Fibroblast of villous mesenchyme (primary cell): ENCODE measurements at places on chromosomes 11 and 22. TPM values are rescaled to one million over a fixed set of nuclear protein-coding genes. Genes with fewer than 3 reads are reported as not detected.

Gene ST13
- total RNA-seq = 190 and 199 TPM in 2 replicates

Gene NCR3LG1
- 14.7 and 16.8 TPM in 2 replicates for total RNA-seq

Gene IRAG1
- 66.0 and 89.4 TPM in 2 replicates for total RNA-seq

Gene PNPLA3
- 5.5 and 8.2 TPM in 2 replicates for total RNA-seq

Gene GRK3
- 1.6 and 1.7 TPM in 2 replicates for total RNA-seq

Gene EWSR1
- 159 and 207 TPM in 2 replicates for total RNA-seq

Gene POTEH
- not detected in 2 replicates for total RNA-seq

Gene MPEG1
- not detected in 2 replicates for total RNA-seq

GRCh38 chr22:38872831-38873248, 824 bp upstream of the CBX6 start:
- peak; percentile 48 for DNase-seq

- DNase-seq = peak; percentile 35
Observed at GRCh38 chr11:121870206-121871045, 245.6 kb downstream of the BLID start.

DNA sequence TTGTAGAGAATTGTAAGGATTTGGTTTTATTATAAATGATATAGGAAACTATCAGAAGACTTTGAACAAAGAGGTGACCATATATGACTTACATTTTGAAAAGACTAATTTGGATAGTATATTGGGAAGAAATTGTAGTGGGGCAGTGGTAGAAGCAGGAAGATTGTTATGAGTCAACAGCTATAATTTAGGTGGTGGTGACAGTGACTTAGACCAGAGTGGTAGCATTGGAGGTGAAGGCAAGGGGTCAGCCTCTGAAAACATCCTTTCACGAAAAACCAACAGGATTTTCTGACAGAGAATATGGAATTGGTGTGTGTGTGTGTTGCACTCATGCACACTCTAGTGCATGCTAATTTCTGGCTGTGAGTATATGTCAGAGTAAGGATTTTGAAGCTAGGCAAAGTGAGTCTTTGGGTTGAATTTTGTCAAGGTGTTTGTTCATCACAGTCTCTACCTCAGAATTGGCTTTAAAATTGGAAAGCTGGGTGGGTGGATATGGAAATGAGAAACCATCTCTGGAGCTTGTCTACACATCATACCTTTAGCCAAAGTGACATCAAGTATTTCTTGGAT, 8.2 kb upstream of the HBE1 start:
- DNase-seq = no peak

DNA sequence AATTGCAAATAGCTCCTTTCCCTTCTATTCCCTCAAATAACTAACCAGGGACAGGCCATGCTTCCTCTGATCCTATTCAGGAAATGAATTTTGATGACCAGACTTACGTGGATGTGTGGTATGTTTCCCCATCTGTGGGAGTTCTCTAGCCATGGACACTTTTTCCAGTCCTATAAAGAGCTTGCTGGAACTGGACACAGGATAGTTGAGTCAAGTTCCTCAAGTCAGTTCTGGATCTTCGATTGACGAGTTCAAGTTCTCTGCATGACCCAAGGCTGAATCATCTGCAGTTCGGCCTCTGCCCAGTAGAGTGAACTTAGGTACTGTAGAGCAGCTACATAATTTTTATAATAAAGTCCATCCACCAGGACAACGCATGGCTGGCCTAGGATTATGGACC, 52.7 kb upstream of the CCND1 start:
- DNase-seq = peak; percentile 35

GRCh38 chr11:32081129-32081641, 9.7 kb upstream of the RCN1 start:
- peak; percentile 66 for DNase-seq

- peak; percentile 27 for DNase-seq
Observed at GRCh38 chr11:118152552-118153471, at the start of gene SCN4B. TSS of gene SCN4B (minus strand) at chr11:118152823. CDS start at chr11:118152673, 150 bp downstream.

DNA sequence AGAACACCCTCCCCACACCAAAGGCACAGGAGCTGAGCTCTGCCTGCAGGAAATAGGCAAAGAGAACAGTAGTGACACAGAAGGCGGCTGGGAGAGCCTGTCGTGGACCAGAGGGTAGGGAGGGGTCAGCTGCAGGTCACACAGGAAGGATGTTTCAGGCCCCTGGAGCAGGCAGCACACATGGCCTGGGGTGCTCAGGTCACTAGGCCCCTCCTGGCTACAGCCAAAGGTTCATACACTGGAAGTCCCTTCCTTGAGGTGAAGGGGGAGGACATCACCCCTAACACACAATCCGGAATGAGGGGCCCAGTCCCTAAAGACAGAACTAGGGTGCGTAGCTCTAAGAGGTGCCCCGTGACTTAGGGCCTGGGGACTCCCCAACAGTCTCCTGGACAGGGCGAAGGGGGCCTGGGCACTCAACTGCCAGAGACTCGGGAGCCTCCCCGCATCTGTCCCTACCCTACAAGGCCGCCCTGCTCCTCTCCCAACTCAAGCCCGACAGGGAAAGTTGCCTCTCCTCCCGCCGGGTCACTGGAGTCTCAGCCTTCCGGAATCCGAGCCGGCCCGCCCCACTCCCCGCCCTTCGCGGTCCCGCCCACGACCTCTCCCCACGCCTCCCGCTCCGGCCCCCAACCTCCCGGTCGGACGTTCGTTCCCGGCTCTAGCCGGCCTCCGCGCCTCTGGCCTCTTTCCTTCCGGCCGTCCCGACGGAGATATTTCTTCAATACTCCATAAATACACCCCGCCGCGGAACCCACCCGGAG, at the start of gene CYB5R2:
CYB5R2 (minus strand) TSS at position 541 of the 764 bp plus-strand sequence. CDS start 675 bp downstream, outside the sequence.
- DNase-seq = peak; percentile 57

- peak; percentile 27 for DNase-seq
Observed at GRCh38 chr22:41535244-41535643, 9.0 kb downstream of the POLR3H start.

DNA sequence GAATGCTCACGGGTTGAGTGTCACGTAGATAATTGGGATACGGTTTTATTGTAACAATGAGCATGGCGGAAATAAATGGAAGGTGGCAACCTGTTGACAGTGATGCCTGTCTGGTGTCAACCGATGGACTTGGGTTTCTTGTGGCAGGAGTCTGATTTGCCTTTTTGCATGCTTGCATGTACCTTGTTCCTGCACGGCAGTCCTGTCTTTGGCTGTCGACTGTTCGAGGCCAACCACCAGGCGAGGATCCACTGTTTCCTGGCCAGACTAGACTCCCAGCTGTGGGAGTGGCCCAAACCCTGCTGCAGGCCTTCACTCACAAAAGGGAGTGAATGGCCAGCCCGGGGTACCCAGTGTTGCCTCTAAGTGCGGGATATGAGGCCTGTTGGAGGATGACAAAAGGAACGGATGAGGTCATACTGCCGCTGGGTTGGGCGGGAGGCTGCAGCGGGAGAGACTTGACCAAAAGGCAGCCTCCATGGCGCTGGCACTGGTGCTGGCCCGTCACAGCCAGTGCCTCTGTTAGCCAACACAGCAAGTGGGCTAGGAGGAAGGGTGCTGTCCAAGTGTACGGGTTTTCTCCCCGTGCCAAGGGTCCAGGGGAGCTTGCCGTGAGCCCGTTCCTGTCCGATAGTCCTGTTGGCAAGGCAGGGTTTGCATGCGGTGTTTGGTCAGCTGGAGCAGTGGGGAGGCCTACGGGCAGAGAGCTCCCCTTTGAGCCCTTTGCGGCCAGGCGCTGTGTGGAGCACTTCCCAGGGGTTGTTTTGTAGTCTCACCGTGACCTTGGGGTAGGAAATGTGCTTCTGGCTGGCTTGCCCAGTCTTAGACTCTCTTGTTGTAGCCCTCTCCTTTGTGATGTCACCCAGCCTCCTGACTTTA, 974 bp downstream of the DGCR8 start:
- peak; percentile 57 for DNase-seq

DNA sequence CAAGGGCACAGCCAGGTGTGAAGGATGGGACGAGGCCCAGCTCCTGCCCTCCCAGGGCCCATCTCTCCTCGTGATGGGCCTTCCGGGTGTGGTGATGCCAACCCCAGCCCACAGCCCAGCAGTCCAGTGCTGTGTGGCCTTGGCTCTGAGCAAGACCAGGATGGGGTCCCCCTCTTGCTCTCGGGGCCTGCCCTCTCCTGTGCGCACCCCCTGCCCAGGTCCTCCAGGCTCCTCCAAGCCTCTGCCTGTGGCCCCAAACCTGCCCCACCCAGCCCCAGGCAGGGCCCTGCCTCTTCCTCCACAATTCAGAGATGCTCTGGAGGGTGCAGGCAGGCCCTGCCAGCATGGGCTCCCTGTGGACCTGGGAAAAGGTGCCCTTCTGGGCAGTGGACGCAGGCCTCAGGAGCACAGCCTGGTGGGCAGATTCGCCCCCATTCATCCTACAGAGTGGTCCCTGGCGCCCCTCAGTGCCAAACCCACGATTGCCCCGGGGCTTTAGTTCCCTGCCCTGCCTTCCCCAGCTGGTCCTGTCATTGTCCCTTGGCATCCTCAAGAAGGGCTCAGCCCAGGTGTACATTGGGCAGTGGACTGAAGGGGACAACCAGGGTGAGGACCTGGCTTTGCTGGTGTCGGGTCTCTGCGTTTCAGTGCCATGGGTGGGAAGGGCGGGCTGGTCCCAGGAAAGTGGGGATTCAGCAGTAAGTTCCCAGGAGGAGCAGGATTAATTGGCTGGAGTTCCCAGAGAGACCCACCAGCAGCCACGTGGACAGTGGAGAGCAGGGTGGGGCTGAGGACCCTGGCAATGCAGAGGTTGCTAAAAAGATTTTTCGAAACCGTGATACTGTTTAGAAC, 19.8 kb downstream of the EIF1AD start:
- no peak for DNase-seq

GRCh38 chr11:12961615-12962014, 47.5 kb upstream of the RASSF10 start:
- DNase-seq = peak; percentile 30

DNA sequence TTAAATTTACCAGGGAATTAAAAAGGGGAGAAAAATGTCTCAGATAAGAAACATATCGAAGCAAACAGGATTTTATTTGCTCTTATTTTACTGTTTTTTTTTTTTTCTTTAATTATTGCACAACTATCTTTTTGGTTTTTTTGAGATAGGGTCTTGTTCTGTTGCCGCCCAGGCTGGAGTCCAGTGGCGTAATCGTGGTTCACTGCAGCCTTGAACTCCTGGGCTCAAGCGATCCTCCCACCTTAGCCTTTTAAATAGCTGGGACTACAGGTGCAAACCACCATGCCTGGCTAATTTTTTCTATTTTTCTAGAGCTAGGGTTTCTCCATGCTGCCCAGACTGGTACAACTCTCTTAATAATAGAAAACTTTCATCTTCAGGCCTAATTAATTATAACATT, 32.5 kb downstream of the DRG1 start:
- DNase-seq = no peak

DNA sequence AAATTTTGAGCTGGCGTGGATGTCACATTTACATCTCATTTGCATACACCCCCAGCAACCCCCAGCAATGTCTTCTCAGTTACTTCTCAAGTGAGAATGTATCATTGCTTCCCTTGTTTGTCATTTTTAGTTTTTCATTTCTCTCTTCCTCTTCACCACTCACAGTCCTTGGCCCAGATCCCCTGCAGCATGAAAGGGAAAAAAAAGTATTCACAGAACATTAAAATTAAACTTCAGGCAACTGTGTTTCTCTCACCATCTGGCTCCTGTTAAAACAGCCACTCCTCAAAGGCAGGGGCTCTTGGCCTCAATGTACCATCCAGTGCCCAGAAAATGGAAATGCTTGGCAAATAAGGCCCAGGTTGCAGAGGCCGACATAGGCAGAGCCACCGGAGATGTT, 126.8 kb downstream of the CTNND1 start:
- no peak for DNase-seq
